RCC 7860 (cell line): ENCODE measurements at places on chromosomes 2 and 18.
A peak's percentile ranks its signal among the peaks of the same experiment; 100 is the strongest.

- DNase-seq, result peak; percentile 66
Observed at GRCh38 chr18:3450012-3450798, at the start of gene TGIF1. TGIF1 (plus strand) TSS chr18:3450172; CDS start chr18:3450490, 318 bp downstream.

DNA sequence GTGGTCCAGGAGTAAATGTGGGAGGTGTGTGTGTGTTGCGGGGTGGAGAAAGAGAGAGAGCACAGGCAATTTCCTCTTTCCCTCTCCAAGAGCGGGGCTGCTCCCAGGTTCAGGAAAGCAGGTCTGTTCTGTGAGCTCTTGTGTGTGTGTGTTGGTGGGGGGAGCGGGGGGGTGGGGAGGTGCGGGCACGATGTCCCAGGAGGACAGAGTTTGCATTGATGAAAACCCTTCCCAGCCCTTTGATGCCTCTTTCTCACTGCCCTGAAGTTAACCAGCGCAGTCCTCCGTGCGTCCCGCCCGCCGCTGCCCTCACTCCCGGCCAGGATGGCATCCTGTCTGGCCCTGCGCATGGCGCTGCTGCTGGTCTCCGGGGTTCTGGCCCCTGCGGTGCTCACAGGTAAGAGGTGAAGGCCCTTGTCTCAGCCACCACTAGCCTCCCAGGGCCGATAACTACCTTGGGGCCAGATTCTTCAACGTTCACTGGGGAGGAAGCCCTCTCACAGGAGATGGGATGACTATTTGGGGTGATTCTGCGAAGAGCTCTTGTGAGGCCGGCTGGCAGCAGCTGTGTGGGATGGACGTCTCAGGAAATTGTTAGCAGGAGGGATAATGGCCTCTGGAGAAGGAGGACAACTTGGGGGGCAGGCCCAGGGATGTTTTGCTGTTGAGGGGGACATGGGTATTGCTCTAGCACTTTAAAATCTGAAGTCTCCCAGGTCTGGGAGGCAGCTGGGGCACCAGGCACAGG is at the start of gene SNORC:
SNORC (plus strand) TSS at position 247 of the 748 bp plus-strand sequence; CDS start at position 325, 78 bp downstream.
- no peak for DNase-seq

DNA sequence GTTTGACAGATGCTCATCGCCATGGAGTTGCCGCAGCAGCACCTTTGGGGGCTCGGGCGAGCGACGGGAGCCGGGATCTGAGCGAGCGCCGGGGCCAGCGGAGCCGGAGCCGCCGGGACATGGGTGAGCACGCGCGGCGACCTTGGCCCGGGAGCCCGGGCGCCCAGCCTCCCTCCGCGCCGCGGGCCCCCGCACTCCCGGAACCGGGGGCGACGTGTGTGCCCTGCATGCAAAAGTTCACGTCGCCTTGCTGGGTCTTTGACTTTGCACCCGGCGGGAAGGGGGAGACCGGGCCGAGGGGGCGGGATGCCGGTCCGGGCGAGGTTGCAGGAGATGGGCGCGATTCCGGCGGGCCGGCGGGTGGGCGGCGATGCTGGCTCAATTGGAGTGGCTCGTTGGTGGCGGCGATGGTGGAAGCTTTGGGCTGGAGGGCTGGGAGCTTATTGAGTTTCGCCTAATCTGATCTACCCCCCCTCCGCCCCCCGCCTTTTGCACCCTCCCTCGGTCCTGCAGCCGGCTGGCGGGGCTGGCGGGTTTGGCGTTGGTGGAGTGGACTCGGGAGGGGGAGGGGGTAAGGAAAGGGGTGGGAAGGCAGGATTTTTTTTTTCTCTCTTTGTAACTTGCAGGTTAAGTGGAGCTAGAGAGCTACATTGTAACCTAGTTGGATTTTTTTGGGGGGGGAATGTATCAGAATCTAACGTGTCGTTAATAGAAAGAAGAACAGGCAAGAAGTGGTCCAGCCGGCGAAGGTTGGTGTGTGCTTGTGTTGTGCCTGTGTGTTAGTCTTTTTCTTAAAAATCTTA is at the start of gene SETBP1:
SETBP1 (plus strand) TSS at position 616 of the 803 bp plus-strand sequence. CDS start 20,459 bp downstream, outside the sequence.
- no peak for DNase-seq

- DNase-seq, result no peak
Observed at GRCh38 chr2:84641021-84641420, 124.7 kb downstream of the DNAH6 start.

GRCh38 chr2:60882971-60883753 is 1.8 kb downstream of the REL start:
- DNase-seq, result peak; percentile 3

GRCh38 chr2:129849559-129850160 is 129.8 kb upstream of the RAB6C start:
- DNase-seq, result peak; percentile 71

GRCh38 chr2:133012847-133013734 is 343.1 kb upstream of the LYPD1 start:
- DNase-seq, result no peak

- peak; percentile 90 for DNase-seq
Observed at GRCh38 chr2:176104316-176105077, 2.6 kb upstream of the HOXD11 start.

GRCh38 chr2:164850235-164850634 is 8.6 kb upstream of the COBLL1 start:
- DNase-seq, result no peak

DNA sequence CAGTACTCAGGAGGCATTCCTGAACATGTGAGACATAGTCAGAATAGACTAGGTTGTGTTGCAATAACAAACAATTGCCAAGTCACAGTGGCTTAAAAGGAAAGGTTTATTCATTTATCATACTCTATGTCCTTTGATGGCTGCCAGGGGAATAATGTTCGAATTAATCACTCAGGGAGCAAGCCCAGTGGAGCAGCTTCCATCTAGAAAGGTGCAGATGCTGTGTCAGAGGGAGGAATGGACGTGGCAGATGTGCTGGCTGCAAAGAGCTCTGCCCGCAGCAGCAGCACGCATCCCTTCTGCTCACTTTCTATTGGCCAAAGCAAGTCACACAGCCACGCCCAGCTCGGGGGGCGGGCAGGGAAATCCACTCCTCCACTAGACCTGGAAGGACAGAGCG is 105.9 kb upstream of the AQP4 start:
- no peak for DNase-seq

GRCh38 chr2:109348190-109348589 is 219.2 kb downstream of the SH3RF3 start:
- no peak for DNase-seq

DNA sequence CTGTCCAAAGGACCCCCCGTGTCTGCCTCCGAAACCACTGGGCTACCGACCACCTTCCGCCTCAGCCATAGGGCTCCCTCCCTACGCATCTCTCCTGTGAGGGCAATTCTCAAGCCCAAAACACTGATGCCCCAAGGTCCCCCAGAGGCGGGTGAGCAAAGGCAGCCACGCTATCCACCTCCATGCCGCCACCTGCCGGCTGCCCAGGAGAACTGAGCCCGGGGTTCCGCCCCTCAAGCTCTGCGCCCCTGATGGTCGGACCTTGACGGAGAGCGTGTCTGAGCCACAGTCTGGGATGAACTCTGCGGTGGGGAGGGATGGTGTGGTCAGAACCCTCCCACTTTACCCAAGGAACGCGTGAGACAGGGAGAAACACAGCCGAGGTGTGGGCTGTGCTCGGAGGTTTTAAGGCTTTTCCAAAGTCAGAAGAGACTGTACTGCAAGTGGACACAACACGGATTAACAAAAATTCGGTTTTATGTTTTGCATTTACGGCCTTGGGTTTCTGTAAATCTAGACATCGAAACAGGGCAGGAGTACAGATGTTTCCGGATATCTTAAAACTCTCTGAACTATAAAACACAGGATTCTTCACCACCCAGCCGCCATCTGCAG is 114.1 kb downstream of the ZNF516 start:
- DNase-seq, result no peak

- no peak for DNase-seq
Observed at GRCh38 chr2:210003359-210003758, 921 bp downstream of the RPE start.

DNA sequence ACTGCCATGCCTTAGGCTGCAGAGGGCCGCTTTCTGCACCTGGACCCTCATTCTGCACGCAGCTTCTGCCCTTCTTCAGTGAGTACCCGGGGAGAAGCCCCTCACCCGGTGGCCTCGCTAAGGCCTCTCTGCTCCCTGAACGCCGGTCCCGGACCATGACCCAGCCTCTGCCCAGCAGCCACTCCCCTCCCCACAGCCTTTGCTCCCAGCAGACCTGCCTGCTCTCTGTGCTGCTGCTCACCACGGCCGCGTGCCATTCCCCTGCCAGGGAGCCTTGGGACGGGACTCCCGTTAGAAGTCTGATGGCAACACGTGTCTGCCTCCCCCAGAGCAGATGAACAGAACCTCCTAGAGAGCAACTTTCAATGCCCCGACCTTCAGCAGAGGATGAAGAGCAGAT is 282.8 kb downstream of the NDUFA10 start:
- DNase-seq, result no peak

DNA sequence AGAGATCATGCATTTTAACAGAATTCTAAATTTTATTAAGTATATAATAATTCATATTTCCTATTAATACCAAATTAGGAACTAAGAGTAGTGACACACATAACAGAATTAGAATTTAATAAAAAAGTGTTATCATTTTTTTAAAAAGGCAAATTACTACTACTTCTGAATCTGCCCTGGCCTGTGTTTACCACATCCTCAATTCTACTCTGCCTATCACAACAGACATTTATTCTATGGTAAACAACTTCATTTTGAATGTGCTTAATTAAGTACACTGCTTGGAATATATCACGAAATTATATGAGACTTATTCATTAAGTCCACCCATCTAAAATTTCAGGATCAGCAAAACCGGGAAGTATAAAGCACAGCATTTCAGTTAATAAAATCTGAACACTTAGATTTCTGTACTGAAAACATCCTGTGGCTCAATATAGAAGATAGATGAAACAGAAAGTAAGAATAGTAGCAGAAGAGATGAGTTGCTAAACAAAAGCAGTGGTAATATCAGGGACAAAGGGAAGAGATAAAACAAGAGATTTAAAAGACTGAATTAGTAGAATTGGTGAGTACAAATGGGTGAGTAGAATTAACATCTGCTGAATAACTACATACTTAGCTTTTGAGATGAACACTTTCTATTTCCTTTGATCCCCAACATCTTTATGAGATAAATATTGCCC is 3.7 kb downstream of the SMC6 start:
- no peak for DNase-seq

DNA sequence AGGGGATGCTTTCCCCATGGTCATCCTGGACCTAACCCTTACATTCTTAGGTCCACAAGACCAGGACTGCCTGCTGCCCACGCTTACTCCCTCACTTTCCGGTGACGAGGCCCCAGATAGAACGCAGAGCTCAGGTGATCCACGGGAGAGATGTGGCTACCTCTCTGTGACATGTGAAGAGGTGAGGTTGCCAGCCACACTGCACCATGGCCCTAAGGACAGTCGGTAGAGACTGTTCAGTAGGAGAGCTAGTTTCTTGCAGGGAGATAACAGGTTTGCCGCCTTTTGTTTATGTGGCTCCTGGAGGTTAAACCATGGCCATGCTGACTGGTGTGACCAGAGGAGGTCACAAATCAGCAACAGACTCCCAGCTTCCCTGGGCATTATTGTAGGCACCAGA is 71.4 kb downstream of the WDSUB1 start:
- no peak for DNase-seq

GRCh38 chr18:42053188-42053781 is 98.3 kb downstream of the PIK3C3 start:
- DNase-seq, result peak; percentile 34

- DNase-seq, result peak; percentile 70
Observed at GRCh38 chr2:191218292-191218898, 26.8 kb upstream of the MYO1B start.

GRCh38 chr2:96374211-96374951 is 38.8 kb downstream of the NCAPH start:
- no peak for DNase-seq

DNA sequence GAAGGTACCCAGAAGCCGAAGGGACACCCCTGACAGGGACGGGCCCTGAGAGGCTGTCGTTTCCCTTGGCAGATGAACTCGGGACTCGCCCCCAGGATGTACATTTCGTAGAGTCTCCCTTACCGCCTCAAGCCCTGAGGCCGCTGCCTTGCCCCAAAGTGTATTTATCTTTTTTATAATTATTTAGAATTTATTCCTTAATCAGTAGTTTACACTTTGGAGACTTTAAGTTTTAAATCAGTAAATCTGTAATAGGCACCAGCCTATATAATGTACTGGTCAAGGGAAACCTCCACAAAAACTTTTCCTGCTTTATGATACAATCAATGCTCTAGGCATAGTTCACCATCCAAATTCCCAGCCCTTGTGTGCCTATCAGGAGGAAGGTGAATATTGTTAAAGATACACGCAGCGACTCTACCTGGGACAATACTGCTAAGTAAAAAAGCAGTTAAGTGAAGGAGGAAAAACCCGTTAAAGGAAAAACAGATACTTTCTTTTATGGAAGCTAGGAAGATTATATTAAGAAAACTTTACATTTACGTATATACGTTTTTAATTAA is 848 bp downstream of the VRK2 start:
- DNase-seq, result no peak

- DNase-seq, result peak; percentile 13
Observed at GRCh38 chr18:3294435-3295080, 32.6 kb downstream of the MYL12B start.

GRCh38 chr2:13558368-13558767 is 841.6 kb downstream of the TRIB2 start:
- DNase-seq, result peak; percentile 79

DNA sequence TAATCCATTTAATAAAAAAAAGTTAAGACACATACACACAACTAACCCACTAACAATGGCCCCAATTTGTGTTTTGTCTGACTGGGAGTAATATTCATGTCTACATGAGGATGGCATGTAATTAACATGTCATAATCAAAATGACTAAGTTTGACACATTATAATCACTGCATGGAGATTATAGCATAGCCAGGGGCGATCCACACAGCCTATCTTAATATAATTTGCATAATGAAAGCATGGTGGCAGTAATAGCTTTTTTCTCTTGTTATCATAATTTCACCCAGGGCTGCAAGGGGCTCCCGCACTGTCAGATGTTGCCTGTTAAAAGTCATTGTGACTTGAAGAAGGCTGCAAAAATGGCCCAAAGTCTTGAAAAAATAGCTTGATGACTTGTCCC is 243.7 kb downstream of the SMAD2 start:
- DNase-seq, result no peak

DNA sequence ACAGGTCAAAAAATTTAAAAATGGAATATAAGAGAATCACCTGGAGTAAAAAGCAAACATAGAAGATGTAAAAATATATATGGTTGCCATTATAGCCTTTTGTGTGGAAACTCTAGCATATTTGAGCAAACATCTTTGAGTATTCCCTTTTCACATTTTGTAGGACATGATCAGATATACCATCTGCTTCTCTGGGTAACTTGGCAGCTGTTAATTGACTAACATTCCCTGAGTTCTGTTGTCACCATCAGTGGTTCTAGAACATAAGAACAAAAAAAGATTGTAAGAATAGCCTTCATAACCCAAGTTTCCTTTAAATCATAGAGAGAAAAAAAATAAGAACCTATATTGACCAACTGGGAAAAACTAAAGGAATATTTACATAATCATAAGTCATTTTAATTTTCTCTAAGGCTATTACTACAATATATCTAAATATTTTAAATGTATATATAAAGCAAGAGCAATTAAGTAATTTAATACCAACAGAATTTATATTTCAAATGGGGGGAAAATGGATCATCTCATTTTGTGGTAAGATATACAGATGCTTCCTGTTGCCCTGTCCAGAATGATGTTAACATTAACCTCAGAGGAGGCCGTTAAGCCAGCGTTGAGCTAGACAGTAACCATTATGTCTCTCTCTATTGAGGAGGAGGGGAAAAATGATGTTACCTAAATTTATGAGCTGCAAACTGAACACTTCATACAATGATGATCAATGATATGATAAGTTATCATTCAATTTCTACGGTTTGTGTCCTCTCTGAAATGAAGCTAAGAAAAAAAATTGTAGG is 9.8 kb upstream of the INO80D start:
- no peak for DNase-seq
